ENCODE measurements at places on chromosomes 3 and 15.

- no peak overlapping the region for H3K4me3 ChIP-seq
- H3K36me3 ChIP-seq, result no peaks in the 10 kb centered on the region
- H3K4me1 ChIP-seq, result no peaks in the 10 kb centered on the region
- no peak for DNase-seq
These were observed 608.8 kb downstream of the ROBO2 start for GRCh38 chr3:77648664-77649063.

GRCh38 chr3:72890166-72890925, 2.5 kb downstream of the GXYLT2 start:
- DNase-seq, result no peak
- H3K27me3 ChIP-seq, result no peaks in the 10 kb centered on the region
- H3K27ac ChIP-seq, result peak overlapping the region; percentile 64
- H3K36me3 ChIP-seq, result no peaks in the 10 kb centered on the region

GRCh38 chr3:195150181-195151118, 120.5 kb downstream of the XXYLT1 start:
- H3K4me3 ChIP-seq, result no peak overlapping the region
- H3K27ac ChIP-seq, result peak overlapping the region; percentile 42
- no peaks in the 10 kb centered on the region for H3K36me3 ChIP-seq
- DNase-seq, result no peak
- peaks cover 28% of the 10 kb centered on the region for H3K4me1 ChIP-seq
- H3K27me3 ChIP-seq, result no peaks in the 10 kb centered on the region

GRCh38 chr15:71139241-71139640, 24.0 kb downstream of the THSD4 start:
- H3K4me1 ChIP-seq, result peaks cover 20% of the 10 kb centered on the region
- peak overlapping the region; percentile 85 for H3K27ac ChIP-seq
- peaks cover 60% of the 10 kb centered on the region for H3K36me3 ChIP-seq
- DNase-seq, result no peak
- H3K4me3 ChIP-seq, result no peak overlapping the region
- H3K27me3 ChIP-seq, result no peaks in the 10 kb centered on the region

DNA sequence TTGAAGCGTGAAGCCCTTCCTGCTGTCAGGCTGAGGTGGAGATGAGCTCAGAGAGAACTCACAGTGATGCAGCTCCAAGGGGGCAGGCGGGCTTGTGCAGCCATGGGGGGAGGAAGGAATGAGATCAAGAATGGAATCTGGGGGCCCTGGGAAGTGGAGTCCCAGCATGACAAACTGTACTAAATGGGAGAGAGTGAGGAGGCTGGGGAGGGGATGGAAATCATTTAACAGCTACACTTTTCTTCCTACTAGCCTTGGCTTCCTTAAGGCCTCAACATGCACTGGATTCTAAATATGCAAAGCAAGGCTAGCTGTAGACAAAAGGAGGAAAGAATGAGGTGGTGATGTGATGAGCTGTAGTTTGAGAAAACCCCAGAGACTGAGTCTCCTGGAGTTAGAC, 133.9 kb downstream of the EEFSEC start:
- no peak overlapping the region for H3K27ac ChIP-seq
- H3K27me3 ChIP-seq, result no peaks in the 10 kb centered on the region
- DNase-seq, result no peak
- no peaks in the 10 kb centered on the region for H3K36me3 ChIP-seq
- no peak overlapping the region for H3K4me3 ChIP-seq

DNA sequence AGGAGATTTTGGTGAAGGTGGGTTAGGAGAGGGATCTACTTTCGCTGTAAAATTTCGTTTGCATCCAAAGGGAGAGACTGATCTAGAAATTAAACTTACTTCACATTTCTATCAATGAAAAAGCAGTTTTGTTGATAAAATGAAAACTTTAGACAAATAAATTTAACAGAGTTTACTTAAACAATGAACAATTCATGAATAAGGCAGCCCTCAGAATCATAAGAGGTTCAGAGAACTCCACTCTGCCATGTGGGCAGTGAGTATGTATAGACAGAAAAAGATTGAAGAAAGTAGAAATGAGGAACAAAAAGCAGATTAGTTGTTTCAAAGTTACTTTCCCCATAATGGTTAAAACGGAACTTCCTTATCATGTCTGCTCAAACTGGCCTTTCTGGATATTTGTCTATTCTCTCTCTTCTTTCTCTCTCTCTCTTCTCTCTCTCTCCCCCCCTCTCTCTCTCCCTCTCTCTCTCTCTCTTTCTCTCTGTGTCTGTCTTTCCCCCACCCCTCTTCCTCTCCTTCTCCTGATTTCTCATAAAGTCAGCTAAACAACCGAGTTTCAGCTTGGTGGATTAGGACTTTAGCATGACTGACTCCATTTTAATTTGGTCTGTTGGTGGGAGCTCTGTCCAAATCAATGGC, 248.9 kb downstream of the TJP1 start:
- DNase-seq, result no peak
- H3K27ac ChIP-seq, result no peak overlapping the region
- no peaks in the 10 kb centered on the region for H3K36me3 ChIP-seq

- no peaks in the 10 kb centered on the region for H3K4me1 ChIP-seq
- no peak for DNase-seq
- H3K27ac ChIP-seq, result no peak overlapping the region
- H3K4me3 ChIP-seq, result no peak overlapping the region
- no peaks in the 10 kb centered on the region for H3K36me3 ChIP-seq
- H3K27me3 ChIP-seq, result no peaks in the 10 kb centered on the region
These were observed 117.5 kb upstream of the TMC3 start for GRCh38 chr15:81491414-81492096.

Data from RWPE2 (cell line).